Thyroid gland (tissue), 4 donors: ENCODE measurements at places on chromosomes 2 and 18. TPM values are rescaled to one million over a fixed set of nuclear protein-coding genes. Genes with fewer than 3 reads are reported as not detected.

GRCh38 chr2:44774826-44775492 is 166.5 kb upstream of the SIX3 start:
- no peak overlapping the region for H3K27ac ChIP-seq
- peaks cover 5% of the 10 kb centered on the region for H3K4me1 ChIP-seq
- no peak for DNase-seq
- no peaks in the 10 kb centered on the region for H3K27me3 ChIP-seq

B4GALT6 gene
- total RNA-seq, result 1.3 TPM

OTOF gene
- not detected for total RNA-seq

IRS1 gene
- total RNA-seq, result 166 TPM
